ENCODE measurements at places on chromosomes 16 and 17.

GRCh38 chr17:78885956-78886355 lies 17.0 kb downstream of the CEP295NL start:
- no peak for DNase-seq

DNA sequence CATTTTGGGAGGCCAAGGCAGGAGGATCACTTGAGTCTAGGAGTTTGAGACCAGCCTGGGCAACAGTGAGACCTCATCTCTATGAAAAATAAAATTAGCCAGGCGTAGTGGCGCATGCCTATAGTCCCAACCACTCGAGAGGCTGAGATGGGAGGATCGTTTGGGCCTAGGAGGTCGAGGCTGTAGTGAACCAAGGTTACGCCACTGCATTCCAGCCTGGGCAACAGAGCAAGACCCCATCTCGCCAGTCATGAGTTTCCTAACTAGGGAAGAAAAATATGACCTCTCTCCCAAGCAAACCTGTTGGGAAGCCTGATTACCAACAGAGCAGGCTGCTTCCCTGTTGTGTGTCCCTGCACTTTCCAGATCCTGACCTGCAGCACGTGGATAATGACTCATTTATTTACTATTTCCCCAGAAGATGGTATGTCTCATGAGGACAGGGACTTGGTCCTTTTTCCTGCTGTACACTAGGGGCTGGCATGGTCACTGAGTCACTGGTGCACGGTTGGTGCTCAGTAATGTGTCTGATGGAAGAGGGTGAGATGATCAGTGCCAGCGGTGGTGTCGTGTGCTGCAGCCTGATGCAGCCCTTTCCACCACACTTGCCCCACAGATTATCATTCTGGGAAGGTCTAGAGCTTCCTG lies 30.8 kb downstream of the NMT1 start:
- DNase-seq = no peak

DNA sequence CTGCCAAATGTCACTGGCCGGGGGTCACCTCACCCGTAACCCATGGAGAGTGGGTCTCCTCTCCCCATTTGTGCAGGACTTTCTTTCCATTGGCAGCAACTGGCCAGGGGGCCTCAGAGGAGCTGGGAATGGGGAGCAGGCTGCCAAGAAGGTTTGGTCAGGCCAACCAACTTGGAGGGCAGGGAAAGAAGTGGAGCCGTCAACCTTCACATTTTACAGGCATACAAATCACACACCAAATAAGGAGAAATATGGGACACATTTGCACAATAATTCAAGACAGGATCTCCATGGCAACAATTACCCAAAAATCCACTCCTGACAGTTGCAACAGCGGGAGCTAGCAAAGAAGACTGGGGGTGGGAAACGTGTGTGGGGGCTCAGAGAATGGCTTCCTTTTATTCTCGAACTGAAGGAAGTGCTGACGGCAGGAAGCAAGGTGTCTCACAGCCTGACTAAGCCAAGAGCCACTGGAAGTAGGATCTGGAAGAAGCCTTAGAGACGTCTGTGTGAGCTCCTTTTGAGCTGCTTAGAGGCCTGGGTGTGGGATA lies 20.9 kb downstream of the RPRML start:
- DNase-seq = no peak

- DNase-seq = no peak
These were observed 81.2 kb downstream of the ZNF18 start for GRCh38 chr17:11916091-11916490.

DNA sequence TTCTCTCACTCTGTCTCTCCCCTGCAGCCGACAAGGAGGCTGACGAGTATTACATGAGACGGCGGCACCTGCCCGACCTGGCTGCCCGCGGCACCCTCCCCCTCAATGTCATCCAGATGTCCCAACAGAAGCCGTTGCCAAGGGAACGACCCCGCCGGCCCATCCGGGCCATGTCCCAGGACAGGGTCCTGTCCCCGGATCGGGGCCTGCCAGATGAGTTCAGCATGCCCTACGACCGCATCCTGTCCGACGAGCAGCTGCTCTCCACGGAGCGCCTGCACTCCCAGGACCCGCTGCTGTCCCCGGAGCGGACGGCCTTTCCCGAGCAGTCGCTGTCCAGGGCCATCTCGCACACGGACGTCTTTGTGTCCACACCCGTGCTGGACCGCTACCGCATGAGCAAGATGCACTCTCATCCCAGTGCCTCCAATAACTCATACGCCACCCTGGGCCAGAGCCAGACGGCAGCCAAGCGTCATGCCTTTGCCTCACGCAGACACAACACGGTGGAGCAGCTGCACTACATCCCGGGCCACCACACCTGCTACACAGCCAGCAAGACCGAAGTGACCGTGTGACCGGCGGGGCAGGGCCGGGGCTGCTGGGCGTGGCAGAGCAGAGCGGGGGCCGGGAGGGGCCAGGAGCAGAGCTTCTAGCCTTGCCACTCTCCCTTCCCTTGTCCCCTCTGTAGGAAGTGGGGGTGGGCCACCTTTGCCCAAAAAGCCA lies 40.4 kb upstream of the DNAH9 start:
- DNase-seq = no peak

DNA sequence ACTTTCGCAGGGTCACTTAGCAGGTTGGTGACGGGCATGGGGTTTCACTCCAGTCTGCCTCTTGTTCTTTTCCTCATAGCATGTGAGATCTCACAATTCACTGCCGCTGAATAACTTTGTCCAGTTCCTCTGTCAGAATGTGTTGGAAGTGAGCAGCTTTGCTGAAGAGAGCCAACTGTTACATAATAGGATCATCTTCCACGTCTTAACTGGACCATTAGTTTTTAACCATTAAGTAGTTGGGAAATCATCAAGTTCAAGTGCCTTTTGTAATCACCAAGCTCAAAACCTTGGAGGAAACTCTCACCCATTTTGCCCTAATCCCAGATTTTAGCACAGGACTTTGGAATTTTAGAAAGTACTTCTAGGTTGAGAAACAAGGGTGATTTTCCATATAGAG lies 290.6 kb downstream of the WWOX start:
- no peak for DNase-seq

GRCh38 chr16:48534601-48535340 lies 75.2 kb downstream of the N4BP1 start:
- DNase-seq = no peak

DNA sequence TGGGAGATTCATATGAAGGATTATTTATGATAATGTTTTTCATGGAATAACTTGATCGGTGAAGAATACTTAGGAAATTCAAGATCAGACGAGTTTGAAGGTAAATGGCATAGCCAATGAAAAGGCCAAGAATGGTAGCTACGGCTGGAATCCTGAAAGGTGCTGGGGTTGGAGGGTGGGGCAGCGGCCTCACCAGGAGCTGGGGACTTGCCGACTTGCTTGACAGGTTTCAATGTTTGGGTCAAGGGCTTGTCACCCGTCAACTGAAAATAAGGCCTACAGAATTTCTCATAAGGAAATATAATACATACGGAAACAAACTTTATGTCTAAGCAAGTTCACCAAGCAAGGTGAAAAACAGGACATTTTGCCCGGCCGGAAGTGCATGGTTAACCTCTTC lies 9.9 kb downstream of the CRYM start:
- DNase-seq = no peak

DNA sequence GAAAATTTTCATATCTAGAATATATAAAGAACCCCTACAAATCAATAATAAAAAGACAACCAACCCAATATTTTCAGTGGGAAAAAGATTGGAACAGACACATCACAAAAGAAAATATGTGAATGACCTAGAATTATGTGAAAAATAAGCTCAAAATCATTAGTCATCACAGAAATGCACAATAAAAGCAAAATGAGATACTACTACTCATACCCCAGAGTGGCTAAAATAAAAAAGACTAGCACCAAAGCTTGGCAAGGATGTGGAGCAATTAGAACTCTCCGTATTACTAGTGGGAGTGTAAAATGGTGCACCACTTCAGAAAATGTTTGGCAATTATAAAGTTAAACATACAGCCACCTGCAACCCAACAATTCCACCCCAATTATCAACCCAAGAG lies 48.0 kb upstream of the CDH5 start:
- DNase-seq = no peak
